ENCODE measurements at places on chromosomes 11 and 22.

DNA sequence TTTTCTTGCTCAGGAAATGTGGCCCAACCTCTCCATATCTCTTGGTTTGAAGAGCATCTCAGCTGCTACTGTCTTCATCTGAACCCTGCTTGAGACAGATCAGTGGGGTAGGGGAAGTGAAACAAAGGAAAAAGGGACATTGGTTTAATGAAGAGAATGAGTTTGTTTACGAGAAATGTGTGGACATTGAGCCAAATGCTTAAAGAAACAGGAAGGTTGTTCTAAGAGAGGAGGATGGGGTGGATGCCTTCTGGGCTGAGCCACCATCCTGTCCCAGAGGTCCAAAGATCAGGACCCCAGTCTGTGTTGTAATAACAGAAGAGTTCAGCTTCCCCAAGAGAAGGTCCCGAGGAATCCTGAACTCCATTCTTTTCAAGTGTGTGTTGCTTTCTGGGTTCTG is 369.7 kb downstream of the INSC start:
- no peak for DNase-seq

DNA sequence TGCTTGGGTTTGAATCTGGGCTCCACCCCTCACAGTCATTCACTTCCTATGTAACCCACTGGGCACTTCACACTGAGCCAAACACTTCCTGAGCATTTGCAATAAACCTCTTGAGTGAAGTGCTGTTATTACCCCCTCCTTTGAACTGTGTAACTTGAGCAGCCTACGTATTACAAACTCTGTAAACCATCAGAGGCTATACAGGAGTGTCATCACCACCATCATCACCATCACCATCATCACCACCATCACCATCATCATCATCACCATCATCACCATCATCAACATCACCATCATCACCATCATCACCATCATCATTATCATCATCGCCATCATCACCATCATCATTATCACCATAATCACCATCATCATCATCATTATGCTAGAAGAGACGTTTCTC is 18.4 kb downstream of the RTL6 start:
- no peak for DNase-seq

GRCh38 chr22:49725516-49725915 is 102.2 kb downstream of the BRD1 start:
- no peak for DNase-seq

DNA sequence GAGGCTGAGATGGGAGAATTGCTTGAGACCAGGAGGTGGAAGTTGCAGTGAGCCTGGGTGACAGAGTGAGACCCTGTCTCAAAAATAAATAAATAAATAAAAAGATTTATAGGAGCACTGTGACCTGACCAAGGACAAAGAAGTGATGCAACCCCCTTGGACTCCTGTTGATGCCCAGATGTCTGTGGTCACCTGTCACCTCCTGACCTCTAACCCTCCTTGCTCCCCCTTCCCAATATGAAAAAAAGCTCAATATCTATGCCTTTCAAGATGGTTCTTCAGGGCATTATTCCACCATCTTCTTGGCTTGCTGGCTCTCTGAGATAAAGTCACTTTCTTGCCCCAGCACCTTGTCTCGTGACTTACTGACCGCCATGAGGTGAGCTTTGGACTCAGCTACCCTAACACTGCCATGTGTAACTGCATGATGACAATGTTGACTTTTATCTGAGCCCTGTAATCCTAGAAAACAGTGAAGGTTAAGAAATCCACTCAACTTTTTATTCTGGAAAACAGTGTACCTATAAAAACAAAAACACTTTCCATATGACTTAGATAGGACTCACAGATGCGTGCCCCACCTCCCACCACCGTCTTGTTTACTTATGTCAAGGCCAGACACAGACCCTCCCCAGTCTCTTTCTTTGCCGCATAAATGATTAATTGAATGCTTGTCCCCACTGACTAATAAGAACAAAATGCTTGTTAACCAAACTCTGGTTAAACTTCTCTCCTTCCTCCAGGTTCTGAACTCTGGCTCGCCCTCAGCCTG is 360.5 kb downstream of the BUD13 start:
- no peak for DNase-seq

DNA sequence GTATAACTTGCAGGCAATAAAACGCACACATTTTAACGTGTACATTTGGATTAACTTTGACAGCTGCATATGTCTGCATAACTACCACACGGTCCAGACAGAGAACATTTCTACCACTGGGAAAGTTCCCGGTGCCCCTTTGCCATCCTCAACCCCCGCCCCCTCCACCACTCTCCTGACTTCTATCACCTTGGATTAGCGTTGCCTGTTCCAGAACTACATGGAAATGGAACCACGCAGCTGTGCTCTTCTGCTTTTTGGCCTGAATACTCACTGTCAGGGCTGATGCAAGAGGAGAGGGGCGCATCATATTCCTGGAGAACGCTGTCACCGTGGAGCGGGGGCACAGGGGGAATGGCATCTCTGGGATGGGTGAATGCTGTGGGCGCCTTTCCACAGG is 62.1 kb downstream of the LRP5 start:
- DNase-seq, result no peak

GRCh38 chr11:30128269-30128932 is 102.4 kb upstream of the FSHB start:
- peak; percentile 51 for DNase-seq

- no peak for DNase-seq
Observed at GRCh38 chr11:102837646-102838045, 5.8 kb downstream of the MMP3 start.

GRCh38 chr11:104858882-104859775 is 39.1 kb downstream of the CASP12 start:
- DNase-seq, result no peak

DNA sequence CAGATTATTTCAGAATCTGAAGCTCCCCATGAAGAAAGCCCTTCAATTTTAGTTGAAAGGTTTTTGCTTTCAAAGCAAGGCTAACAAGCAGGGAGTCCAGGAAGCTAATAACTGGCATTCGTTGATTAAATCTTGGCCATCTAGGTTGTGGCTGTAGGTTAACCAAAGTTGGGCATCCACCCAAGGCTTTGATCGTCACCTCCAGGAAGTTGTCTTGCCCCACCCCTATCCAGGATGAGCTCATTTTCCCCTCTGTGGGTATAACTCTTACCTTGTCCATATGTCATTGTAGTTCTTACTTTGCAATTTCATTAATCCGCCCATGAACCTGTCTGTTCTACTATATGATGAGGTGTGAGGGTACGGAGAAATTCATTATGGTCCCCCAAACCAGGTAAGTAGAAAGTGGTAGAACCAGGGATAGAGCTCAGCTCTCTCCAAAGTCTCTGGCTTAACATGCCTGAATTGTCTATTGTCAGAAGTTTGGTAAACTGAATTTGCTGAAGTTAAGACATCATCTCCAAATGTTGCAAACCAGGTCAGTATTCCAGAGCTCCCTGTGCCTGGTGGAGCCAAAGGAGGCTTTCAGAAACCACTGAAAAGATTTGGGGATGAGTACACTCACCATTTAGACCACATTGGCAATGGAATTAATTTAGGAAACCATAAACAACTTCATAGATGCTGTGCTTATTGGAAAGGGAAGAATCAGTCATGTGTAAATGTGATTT is 97.1 kb downstream of the CD44 start:
- no peak for DNase-seq

DNA sequence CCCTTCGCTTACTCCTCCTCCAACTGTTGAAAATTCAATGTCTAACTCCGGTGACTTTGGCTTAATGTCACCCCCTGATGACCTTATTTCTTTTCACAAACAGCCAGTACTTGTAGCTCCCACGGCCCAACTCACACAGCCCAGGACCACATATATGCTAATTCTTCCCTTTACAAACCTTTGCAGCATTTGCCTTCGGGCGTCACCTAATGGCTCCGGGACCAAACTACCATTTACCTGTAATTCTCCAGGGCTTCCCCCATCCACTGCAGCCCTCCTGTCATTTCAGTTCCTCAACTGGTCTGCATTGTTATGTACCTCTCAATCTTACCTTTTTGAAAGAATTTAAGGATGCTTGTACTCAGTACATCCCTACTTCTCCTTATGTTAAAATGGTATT is 29.8 kb upstream of the OR56B4 start:
- no peak for DNase-seq

- peak; percentile 94 for DNase-seq
Observed at GRCh38 chr11:75582895-75583717, 21.1 kb downstream of the SERPINH1 start.

DNA sequence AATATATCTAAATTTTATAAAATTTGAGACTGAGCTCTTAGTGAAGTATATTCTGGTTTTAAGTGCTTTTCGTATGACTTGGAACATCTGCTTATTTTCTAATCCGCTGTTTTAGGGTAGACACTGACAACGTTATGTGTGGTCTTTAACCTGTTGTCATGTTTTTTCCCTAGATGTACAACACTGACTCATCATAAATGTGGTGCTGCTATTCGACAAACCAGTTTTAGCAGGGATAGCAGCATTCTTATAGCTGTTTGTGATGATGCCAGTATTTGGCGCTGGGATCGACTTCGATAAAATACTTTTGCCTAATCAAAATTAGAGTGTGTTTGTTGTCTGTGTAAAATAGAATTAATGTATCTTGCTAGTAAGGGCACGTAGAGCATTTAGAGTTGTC is 23.8 kb upstream of the HIKESHI start:
- DNase-seq, result no peak

DNA sequence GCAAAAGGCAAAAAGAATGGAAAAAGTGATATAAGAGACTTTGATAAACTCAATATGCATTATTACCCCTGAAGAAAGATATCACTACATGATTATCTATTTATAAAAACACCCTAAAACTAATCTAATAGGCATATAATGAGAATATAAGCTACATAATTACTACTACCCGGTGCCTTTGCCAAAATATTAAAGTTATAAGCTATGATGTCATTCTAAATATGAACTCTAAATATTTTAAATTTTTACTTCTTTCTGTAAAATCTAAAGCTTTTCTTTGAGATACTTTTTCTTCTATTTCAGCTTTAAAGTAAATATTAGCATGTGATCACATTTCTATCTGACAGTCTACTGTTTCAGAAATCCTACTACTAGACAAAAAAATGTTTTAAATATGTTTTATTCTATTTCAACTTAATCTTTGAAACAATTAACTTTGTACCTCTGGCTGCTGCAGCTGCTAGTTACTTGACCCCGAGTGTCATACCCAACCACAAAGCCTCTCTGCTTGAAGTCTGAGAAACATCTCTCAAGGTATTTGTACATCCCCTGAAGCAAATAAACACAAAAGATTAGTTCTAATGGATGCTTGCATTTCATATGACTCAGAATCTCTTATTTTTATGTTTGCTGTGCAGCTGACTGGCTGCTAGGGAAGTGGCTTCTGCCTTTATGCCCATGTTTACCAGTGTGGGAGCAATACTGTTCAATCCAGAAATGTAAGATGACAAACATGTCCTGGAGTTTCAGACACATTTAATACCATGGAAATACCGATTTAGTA is 26.8 kb downstream of the PGM2L1 start:
- DNase-seq, result no peak

DNA sequence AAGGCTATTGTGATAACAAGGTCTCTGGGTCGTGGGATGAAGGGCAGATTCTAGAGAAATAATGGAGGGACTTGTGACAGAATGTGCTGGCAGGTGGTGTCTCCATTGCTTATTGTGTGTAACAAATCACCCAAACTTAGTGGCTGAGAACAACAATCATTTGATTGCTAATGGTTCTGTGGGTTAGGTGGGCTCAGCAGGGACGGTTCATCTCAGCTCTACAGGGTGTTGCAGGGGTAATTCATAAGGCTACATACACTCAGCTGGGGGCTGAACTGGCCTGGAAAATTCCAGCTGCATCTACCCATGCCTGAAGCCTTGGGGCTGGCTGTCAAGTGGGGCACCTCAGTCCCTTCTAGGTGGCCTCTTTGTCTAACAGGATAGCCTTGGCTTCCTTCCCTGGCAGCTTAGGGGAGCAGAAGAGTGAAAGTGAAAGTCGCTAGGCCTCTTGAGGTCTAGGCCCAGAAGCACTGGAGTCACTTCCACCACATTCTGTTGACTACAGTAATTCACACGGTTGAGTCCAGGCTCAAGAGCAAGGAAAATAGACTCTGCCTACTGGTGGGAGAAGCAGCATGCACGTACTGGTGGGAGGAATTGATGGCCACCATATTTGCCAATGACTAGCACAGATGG is 308.9 kb downstream of the MN1 start:
- DNase-seq, result no peak

DNA sequence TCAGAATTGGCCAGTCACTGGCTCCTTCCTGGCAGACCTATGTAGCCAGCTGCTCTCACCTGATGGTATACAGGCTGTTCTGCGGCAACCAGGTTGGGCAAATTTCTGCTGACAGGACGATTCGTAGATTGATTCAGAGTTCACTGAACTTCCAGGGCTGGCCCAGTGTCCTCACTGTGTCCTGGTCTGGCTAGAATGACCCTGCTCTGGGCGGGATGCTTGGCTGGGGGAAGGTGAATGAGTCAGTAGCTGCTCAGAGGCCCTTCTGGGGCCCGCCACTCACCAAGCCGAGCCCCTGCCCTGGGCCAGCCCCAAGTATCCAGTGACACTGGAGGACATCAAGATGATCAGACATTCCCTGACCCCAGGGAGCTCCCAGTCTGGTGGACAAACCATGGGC is 62.9 kb upstream of the WNT11 start:
- DNase-seq, result no peak

GRCh38 chr22:19748991-19749664 is 11.4 kb upstream of the TBX1 start:
- peak; percentile 67 for DNase-seq

GRCh38 chr11:16611926-16612565 is 126.4 kb upstream of the C11orf58 start:
- peak; percentile 61 for DNase-seq

DNA sequence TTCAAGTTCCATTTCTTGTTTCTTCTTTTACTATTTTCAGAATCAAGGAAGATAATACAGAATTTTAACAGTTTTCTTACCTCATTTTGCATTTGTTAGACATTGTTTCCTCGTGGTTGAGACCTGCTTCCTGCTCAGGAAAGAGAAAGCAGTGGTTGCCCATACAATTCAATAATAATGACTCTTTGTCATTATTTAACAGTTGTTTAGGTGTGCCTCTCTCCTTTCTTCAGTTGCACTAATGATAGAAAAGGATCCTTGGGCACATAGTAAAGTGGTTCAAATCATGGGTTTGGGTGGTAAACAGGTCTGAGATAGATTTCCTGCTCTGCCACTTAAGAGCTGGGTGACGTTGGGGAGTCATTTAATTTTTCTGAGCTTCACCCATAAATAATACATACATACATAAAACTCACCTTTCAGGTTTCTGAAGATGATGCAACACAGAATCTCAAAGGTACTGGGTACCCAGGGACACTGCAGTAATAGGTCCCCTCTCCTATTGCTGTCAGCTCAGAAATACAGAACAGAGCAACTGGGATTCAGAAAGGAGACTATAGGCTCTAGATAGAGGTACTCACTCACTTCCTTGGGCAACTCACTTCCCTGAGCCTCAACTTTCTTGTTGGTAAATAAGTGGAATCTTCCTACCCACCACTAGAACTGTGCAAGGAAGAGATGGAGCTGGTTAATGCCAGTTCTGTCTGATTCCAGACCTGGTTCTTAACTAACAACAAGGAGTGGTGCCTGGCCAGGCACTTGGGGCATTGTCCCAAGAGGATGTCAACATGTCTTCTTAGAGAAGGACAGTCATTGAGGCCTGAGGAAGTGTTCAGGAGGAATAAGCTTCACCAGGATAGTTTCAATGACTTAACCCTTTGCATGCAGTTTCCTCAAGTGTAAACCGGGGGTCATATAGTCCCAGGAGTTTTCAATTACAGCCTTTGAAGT is 34.9 kb downstream of the CD44 start:
- DNase-seq, result no peak

GRCh38 chr11:115566180-115566764 is 62.1 kb upstream of the CADM1 start:
- DNase-seq, result no peak

Measured in tongue (tissue), 3 donors.